ENCODE measurements at places on chromosomes 7 and 10.

GRCh38 chr7:153290066-153290465, 530.5 kb downstream of the ACTR3B start:
- no peak for DNase-seq

GRCh38 chr7:1679966-1680730, 10.1 kb downstream of the ELFN1 start:
- DNase-seq: no peak

DNA sequence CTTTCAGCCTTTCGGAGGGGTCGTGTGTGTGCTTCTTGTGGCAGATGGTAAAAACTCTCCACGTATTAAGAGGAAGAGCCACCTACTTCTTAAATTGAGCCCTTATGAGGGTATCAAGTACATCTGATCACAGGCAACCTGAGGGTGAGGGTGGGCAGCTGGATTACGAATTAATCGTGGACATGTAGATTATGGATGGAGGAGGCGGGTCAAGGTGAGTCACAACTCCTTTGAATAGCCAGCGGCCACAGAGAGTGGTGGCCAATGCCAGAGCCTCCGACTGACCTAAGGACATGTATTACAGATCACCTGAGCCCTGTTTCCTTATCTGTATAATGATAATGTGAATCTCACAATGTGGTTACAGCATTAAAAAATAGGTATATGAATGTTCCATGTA, 1083.9 kb downstream of the SORCS3 start:
- DNase-seq: no peak

DNA sequence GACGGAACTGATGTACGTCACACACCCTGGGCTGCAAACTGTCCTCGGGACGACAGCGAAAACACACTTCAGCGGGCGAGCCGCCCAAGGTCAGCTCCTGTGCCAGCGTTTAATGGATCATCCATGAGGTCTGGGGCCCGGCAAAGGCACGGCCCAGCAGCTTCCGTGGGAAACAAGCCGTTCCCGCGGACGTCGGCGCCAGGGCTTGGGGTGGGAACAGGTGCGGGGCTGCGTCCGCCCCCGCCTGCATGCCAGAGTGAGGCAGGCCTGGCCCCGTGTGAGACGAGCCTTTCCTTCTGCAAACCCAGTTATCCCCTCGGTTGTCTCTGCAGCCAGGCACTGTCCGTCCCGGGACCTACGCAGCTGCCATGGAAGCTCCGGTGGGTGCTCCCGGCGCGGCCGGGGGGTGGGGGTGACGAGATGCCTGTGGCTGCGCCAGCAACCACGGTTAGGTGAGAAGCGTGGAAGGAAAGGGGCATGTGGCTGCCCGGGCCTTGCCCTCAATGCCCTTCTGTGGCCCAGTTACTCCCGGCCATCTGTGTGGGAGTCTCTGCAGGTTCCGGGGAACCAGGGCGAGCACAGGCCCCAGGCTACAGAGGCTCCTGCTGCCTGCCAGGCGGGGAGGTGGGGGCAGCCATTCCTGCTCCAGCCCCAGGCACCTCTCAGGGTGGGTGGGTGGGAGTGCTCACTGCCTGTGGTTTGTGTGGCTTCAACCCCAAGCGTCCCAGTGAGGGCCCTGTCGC, 42.2 kb upstream of the PDGFA start:
- no peak for DNase-seq

- DNase-seq: no peak
Measured at GRCh38 chr10:124388476-124388822, 30.3 kb downstream of the OAT start.

DNA sequence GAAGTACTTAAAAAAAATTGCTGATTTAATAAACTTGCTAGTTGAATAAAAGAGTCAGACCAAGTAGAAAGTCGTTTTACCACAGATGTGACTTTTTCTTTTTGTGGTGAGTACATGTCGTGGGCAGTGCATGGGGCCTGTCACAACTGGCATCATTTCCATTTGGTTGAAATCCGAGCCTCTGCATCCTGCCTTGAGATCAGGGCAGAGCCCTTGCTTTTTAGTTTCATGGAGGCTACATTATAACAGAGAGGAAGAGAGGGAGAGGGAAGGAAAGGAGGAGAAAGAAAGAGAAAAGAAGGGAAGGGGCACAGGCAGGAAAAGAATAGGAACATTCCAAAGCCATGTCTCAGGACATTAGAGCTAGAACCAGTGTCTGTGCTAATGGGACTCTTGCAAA, 20.4 kb upstream of the INSYN2A start:
- no peak for DNase-seq

- DNase-seq: no peak
Measured at GRCh38 chr10:98423691-98424120, 8.7 kb upstream of the PYROXD2 start.

GRCh38 chr10:3895045-3895631, 110.1 kb upstream of the KLF6 start:
- DNase-seq: no peak

- DNase-seq: no peak
Measured at GRCh38 chr10:23368816-23369640, 24.4 kb upstream of the C10orf67 start.

DNA sequence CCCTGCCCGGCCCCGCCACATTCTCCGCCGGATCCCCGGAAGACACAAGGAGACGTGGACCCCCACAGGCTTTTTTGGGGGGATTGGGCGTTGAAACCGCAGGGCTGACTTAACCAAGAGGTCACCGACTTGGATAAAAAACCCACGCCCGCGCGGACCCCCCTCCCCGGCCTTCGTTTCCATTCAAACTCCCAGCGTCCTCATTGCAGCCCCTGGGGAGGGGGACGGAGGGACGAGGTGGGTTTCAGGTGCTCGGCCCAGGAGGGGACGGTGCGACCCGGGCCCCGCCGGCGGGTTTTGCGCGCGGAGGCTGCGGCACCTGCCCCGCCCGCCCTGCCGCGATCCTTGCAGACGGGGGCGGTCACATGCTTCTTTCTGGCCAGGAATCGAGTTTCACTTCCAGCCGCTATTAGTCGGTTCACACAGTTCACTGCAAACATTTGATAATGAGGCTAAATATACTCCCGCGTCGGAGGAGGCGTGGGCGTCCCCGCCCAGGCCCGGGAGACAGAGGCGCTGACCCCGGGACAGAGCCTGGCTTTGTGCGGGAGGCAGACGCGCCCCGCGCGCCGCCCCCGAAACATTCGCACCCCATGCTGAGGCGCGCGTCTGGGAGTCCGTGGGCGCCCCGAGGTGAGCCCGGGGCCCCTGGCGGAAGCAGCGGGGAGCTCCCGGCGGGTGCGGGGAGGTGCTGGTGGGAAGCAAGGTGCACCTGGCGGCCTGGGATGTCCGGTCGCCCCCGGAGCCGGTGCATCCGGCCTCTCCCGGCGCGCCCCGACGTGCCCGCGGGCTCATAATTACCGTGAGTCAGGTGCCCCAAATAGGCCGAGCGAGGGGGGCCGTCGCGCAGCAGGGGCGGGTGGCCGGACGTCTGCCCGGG, 2.7 kb upstream of the PDGFA start:
- no peak for DNase-seq

GRCh38 chr7:117495308-117495707, 15.5 kb downstream of the CFTR start:
- no peak for DNase-seq

- DNase-seq: peak; percentile 57
Measured at GRCh38 chr7:151013733-151014497, 10.4 kb downstream of the ATG9B start.

- no peak for DNase-seq
Measured at GRCh38 chr7:156000601-156001396, 188.5 kb upstream of the SHH start.

- no peak for DNase-seq
Measured at GRCh38 chr7:47648275-47648925, 66.5 kb upstream of the TNS3 start.

GRCh38 chr7:77481615-77482014, 55.5 kb upstream of the PTPN12 start:
- DNase-seq: no peak

GRCh38 chr10:120883071-120883470, 31.9 kb downstream of the WDR11 start:
- DNase-seq: no peak

GRCh38 chr10:77431209-77431611, 206.4 kb downstream of the KCNMA1 start:
- no peak for DNase-seq

GRCh38 chr7:155941688-155942087, 129.4 kb upstream of the SHH start:
- no peak for DNase-seq

- no peak for DNase-seq
Measured at GRCh38 chr10:109914966-109915365, 8.3 kb downstream of the XPNPEP1 start.

GRCh38 chr7:83866582-83866981, 217.6 kb upstream of the SEMA3E start:
- DNase-seq: no peak

- no peak for DNase-seq
Measured at GRCh38 chr10:112637901-112638300, 190.9 kb downstream of the VTI1A start.

- DNase-seq: no peak
Measured at GRCh38 chr10:72105710-72106109, 17.4 kb upstream of the SPOCK2 start.

GRCh38 chr10:132104471-132105301, 38.9 kb downstream of the JAKMIP3 start:
- DNase-seq: no peak

DNA sequence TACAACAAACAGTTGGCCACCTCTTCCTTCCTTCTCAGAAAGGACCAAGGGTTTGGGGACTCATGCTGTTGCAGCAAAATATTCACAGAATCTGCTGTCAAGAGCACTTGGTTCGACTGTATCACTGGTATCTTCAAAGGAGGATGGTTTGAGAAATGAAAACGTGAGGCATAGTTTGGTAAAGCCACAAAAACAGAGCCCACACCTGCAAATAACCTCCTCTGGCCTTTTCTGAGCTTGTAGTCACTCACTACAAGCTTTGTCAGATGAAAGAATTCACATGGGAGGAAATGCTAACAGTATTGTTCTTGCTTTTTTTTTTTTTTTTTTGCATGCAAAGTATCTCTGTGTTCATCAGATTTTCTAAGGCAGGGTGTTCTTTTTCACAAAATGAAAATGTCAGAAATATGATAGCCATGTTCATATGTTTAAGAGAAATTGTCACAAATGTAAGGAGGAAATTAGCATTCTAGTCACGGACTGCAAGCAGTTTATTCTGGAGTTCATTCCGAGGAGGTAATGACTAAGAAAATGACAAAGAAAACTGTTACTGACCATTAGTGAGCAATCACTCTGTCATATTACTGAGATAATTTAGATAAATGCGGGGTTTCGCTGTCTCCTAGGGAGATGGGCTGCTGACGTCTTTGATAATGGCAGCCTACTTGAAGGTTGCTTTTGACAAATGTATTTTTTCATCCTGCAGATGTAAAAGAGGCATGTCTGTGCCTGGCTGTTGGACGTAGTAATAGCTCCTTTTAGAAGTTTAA, 117.8 kb upstream of the MYO3A start:
- no peak for DNase-seq
